Suprapubic skin (tissue), 4 donors: ENCODE measurements at places on chromosomes 3 and 15.
A peak's percentile ranks its signal among the peaks of the same experiment; 100 is the strongest.

- no peaks in the 10 kb centered on the region for H3K4me1 ChIP-seq
- H3K27me3 ChIP-seq = peaks cover 3% of the 10 kb centered on the region
- no peak overlapping the region for H3K27ac ChIP-seq
- H3K36me3 ChIP-seq = no peaks in the 10 kb centered on the region
- DNase-seq = no peak
Measured at GRCh38 chr15:26096581-26096980, 233.5 kb upstream of the ATP10A start.

GRCh38 chr3:159947220-159947619 lies 41.4 kb upstream of the IL12A start:
- H3K27ac ChIP-seq = no peak overlapping the region
- H3K27me3 ChIP-seq = peaks cover 4% of the 10 kb centered on the region
- no peaks in the 10 kb centered on the region for H3K4me1 ChIP-seq
- no peaks in the 10 kb centered on the region for H3K36me3 ChIP-seq
- no peak overlapping the region for H3K4me3 ChIP-seq
- DNase-seq = no peak

GRCh38 chr3:15436246-15436645 lies 8.8 kb downstream of the EAF1 start:
- no peaks in the 10 kb centered on the region for H3K27me3 ChIP-seq
- peaks cover 92% of the 10 kb centered on the region for H3K36me3 ChIP-seq
- no peak overlapping the region for H3K4me3 ChIP-seq
- no peak for DNase-seq

GRCh38 chr15:74318376-74319137 lies 48.9 kb downstream of the CYP11A1 start:
- DNase-seq = no peak
- H3K27me3 ChIP-seq = no peaks in the 10 kb centered on the region
- no peak overlapping the region for H3K4me3 ChIP-seq
- H3K27ac ChIP-seq = peak overlapping the region; percentile 35
- peaks cover 42% of the 10 kb centered on the region for H3K4me1 ChIP-seq

GRCh38 chr15:57138349-57138788 lies 219.9 kb downstream of the TCF12 start:
- H3K27ac ChIP-seq = no peak overlapping the region
- peaks cover 19% of the 10 kb centered on the region for H3K4me1 ChIP-seq

DNA sequence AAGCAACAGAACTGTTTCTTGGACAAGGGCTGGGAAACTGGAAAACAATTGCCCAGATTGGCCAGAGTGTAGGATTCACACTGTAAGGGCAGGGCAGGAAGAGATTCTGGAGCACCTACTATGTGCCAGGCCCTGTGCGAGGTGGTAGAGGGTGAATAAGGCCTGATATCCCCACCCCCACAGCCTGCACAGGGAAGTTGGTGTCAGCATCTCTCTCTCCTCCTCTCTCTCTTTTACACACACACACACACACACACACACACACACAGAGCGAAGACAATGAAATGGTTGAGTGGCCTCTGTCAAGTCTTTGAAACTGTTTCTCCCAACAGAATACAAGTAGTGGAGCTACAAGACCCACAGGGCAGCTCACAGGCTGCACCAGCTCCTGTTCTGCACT lies 47.1 kb upstream of the SLCO2A1 start:
- no peaks in the 10 kb centered on the region for H3K36me3 ChIP-seq
- no peak overlapping the region for H3K4me3 ChIP-seq
- no peaks in the 10 kb centered on the region for H3K27me3 ChIP-seq
- H3K27ac ChIP-seq = no peak overlapping the region

GRCh38 chr3:56019490-56020146 lies 448.6 kb downstream of the ERC2 start:
- DNase-seq = no peak
- no peaks in the 10 kb centered on the region for H3K36me3 ChIP-seq
- H3K27me3 ChIP-seq = no peaks in the 10 kb centered on the region
- no peak overlapping the region for H3K27ac ChIP-seq
- H3K4me1 ChIP-seq = no peaks in the 10 kb centered on the region

GRCh38 chr15:48244921-48245320 lies 38.8 kb downstream of the SLC12A1 start:
- no peak overlapping the region for H3K4me3 ChIP-seq
- H3K4me1 ChIP-seq = no peaks in the 10 kb centered on the region
- no peak for DNase-seq
- H3K36me3 ChIP-seq = no peaks in the 10 kb centered on the region

DNA sequence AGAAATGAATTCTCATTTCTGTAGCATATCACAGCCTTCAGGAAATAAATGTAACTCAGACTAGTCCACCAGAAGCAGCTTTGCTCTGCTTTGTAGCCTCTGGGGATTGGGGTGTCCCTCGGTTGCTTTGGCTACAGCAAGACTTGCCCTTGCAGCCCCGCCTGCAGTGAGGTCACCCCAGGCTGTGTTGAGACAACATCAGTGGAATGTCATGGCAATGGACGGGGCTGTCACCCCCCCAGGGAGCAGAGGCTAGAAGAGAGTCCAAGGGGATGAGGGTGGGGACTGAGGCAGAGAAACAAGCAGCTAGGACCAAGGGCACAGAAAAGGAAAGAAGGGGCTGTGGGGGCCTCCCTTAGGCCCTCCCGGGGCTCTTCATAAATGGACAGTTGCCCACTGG lies 854 bp downstream of the CLEC3B start:
- H3K4me3 ChIP-seq = peak overlapping the region; percentile 37
- H3K27me3 ChIP-seq = no peaks in the 10 kb centered on the region
- peaks cover 6% of the 10 kb centered on the region for H3K36me3 ChIP-seq
- DNase-seq = peak; percentile 94
- peaks cover 60% of the 10 kb centered on the region for H3K4me1 ChIP-seq
- peak overlapping the region; percentile 79 for H3K27ac ChIP-seq

- no peaks in the 10 kb centered on the region for H3K36me3 ChIP-seq
- H3K27ac ChIP-seq = no peak overlapping the region
- H3K4me3 ChIP-seq = no peak overlapping the region
- H3K27me3 ChIP-seq = no peaks in the 10 kb centered on the region
Measured at GRCh38 chr3:210669-211068, 14.1 kb downstream of the CHL1 start.

DNA sequence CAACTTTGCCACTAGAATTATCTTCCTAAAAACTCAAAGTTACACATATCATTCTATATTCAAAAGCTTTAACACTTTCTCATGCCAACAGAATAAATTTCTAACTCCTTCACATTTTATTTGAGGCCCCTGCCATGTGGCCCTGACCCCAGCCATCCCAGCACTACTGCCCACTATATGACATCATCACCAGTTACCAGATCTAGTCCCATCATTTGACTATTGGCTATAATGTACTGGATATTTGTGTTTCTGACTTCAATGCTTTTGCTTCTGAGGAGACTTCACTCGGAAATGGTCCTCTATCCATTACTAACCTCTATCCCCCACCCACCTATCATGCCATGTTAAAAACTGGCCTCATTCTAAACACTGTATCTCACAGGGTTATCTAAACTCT lies 23.6 kb downstream of the UBE3A start:
- H3K27me3 ChIP-seq = no peaks in the 10 kb centered on the region
- no peaks in the 10 kb centered on the region for H3K36me3 ChIP-seq
- H3K4me3 ChIP-seq = no peak overlapping the region
- H3K4me1 ChIP-seq = peaks cover 17% of the 10 kb centered on the region
- H3K27ac ChIP-seq = no peak overlapping the region

GRCh38 chr3:149486726-149487125 lies 12.2 kb downstream of the TM4SF4 start:
- no peaks in the 10 kb centered on the region for H3K4me1 ChIP-seq
- no peaks in the 10 kb centered on the region for H3K27me3 ChIP-seq
- DNase-seq = no peak

DNA sequence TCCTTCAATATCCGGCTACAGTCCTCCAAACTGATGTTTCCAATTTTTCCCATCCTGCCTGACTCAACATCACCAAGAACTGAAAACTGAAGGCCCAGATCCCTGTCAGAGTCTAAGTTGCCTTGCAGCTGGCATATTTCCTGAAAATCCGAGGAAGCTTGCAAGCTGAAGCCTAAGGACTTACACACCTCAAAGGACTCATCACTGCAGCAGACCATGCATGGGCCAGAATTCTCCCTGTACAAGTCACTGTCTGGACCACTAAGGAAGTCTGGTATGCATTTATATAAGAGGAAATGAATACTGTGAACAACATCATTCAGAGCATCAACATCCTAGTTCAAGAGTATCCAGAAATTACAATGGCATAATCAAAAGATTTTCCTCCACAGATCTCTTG lies 548.8 kb upstream of the MDFIC2 start:
- H3K27me3 ChIP-seq = no peaks in the 10 kb centered on the region
- H3K36me3 ChIP-seq = no peaks in the 10 kb centered on the region
- no peak for DNase-seq
- no peak overlapping the region for H3K4me3 ChIP-seq

DNA sequence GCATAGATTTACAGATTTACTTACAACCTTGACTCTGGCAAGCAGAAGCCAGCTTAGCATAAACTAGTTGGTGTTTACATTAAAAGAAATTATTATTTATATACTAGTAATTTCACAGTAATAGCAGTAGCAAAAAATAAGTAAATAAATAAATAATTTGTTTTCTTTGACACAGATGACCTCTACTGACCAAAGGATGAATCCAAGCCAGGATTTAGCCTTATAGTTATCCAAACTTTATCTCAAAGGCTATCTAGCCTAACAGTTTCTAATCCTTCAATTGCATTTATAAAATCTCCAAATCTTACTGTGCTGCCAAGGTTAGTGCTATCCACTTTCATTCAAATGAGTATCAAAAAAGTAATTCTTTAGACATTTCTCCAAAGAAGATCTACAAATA lies 64.3 kb downstream of the FRMD5 start:
- no peaks in the 10 kb centered on the region for H3K4me1 ChIP-seq
- H3K27ac ChIP-seq = no peak overlapping the region

GRCh38 chr3:55487381-55488241 lies 505 bp upstream of the WNT5A start:
- peak overlapping the region; percentile 88 for H3K4me3 ChIP-seq
- peak; percentile 56 for DNase-seq
- peaks cover 43% of the 10 kb centered on the region for H3K27me3 ChIP-seq
- H3K27ac ChIP-seq = peak overlapping the region; percentile 49
- H3K36me3 ChIP-seq = no peaks in the 10 kb centered on the region
- H3K4me1 ChIP-seq = peaks cover 66% of the 10 kb centered on the region

DNA sequence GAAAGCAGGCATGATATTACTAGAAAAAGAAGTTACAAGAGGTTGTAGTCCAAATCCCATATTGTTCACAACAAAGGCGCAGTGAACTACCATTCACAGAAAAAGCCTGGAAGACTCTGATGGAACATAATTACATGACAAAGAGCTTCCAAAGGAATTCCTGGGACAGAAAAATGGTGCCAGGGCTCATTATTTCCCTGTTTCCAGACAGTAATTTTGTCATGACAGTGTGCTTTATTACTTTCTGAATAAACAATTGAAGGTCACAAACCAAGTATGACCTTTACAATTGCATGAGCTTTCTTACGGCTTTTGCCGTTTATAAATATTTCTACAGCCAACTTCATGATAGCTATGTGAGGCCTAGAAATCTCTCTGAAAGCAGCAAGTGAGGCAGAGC lies 61.0 kb downstream of the CYFIP1 start:
- H3K4me1 ChIP-seq = no peaks in the 10 kb centered on the region
- no peaks in the 10 kb centered on the region for H3K27me3 ChIP-seq
- H3K4me3 ChIP-seq = no peak overlapping the region
- no peak for DNase-seq
- H3K27ac ChIP-seq = no peak overlapping the region

GRCh38 chr15:60044636-60045270 lies 40.6 kb downstream of the FOXB1 start:
- peaks cover 44% of the 10 kb centered on the region for H3K27me3 ChIP-seq
- no peak for DNase-seq
- no peak overlapping the region for H3K4me3 ChIP-seq
- no peaks in the 10 kb centered on the region for H3K4me1 ChIP-seq
- H3K27ac ChIP-seq = no peak overlapping the region
- H3K36me3 ChIP-seq = no peaks in the 10 kb centered on the region

- no peaks in the 10 kb centered on the region for H3K36me3 ChIP-seq
- DNase-seq = no peak
- no peaks in the 10 kb centered on the region for H3K4me1 ChIP-seq
Measured at GRCh38 chr3:31350307-31350706, 182.4 kb upstream of the STT3B start.

- H3K36me3 ChIP-seq = no peaks in the 10 kb centered on the region
- H3K27ac ChIP-seq = no peak overlapping the region
- no peaks in the 10 kb centered on the region for H3K27me3 ChIP-seq
Measured at GRCh38 chr15:81111510-81112470, 22.3 kb upstream of the CFAP161 start.

DNA sequence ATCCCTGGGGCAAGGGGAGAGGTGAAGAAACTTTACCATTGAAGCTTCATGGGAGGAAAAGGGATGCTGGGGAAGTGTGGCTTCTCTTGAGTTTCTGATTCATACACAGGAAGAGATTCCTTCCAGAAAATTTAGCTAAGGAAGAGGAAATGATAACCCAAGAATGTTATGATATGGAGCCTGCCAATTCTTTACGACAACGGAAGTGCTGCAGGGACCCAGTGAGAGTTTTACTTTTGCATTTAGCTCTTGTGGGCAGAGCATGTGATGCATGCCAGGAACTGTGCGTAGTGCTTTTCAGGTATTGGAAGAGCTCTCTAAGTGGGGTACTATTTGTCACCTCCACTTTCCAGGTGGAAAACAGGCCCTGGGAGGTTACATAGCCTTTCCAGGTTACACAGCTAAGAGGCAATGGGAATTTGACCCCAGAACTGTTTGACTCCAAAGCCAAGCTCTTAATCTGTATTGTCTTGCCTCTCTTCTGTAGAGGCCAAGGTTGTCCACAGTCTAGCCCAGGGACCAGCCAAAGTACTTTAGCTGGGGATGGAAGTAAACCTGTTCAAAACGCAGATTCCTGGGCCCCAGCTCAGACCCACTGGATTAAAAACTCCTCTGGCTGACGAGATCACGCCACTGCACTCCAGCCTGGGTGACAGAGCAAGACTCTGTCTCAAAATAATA lies 23.0 kb downstream of the CMTM7 start:
- H3K4me3 ChIP-seq = no peak overlapping the region
- no peaks in the 10 kb centered on the region for H3K27me3 ChIP-seq
- DNase-seq = peak; percentile 47
- H3K36me3 ChIP-seq = no peaks in the 10 kb centered on the region

GRCh38 chr15:99826157-99826780 lies 93.0 kb upstream of the LYSMD4 start:
- no peak for DNase-seq
- H3K27me3 ChIP-seq = no peaks in the 10 kb centered on the region
- no peaks in the 10 kb centered on the region for H3K36me3 ChIP-seq
- no peaks in the 10 kb centered on the region for H3K4me1 ChIP-seq

- H3K4me1 ChIP-seq = peaks cover 3% of the 10 kb centered on the region
- no peak overlapping the region for H3K27ac ChIP-seq
- H3K36me3 ChIP-seq = peaks cover 35% of the 10 kb centered on the region
- no peak overlapping the region for H3K4me3 ChIP-seq
- no peaks in the 10 kb centered on the region for H3K27me3 ChIP-seq
Measured at GRCh38 chr15:89898614-89899294, 5.0 kb upstream of the AP3S2 start.

DNA sequence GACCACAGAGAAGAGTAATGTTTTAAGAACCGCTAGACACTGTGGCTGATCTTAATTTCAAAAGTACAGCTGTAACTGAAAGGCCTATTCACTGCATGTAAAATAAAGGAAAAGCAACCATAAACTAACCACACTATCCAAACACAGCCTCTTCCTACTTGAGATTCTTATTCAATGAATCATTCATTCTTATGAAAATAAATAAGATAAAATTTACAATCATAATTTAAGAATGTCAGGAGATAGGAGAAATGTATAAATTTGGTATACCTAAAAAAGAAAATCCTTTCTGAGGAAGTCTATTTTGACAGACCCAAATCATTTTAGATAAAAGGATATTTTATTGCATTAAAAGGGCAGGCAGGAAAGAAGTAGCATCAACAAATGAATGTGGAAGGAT lies 533.5 kb upstream of the ZNF385D start:
- no peak for DNase-seq
- no peaks in the 10 kb centered on the region for H3K27me3 ChIP-seq
- H3K4me3 ChIP-seq = no peak overlapping the region
- H3K4me1 ChIP-seq = no peaks in the 10 kb centered on the region
